GM23248 (cell line): ENCODE measurements at places on chromosomes 12 and 14.

DNA sequence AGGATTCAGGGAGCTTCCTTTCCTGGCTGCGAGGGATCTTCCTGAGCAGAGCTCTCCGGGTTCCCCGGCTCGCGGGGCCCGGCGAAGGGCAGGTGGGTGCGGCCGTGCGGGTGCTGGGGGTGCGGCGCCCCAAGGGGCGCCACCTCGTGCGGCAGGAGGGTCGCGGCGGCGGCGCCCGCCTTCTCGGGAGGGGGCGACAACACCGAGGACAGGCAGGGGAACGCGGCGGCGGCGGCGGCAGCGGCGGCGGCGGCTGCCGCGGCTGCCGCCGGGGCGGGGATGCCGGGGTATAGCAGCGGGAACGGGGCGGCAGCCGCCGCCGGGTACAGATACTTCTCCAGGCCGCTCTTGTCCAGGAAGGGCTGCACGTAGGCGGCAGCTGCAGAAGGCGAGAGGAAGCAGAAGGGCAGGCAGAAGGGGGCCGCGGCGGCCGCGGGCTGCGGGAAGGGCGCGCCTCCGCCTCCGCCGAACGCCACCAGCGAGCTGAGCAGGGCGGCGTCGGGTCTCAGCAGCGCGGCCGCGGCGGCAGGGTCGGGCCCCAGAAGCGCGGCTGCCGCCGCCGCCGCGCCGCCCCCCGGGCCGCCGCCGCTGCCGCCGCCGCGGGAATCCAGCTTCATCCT, 2.7 kb downstream of the BHLHE41 start:
- DNase-seq: peak; percentile 46

GRCh38 chr12:122870867-122871664, 24.9 kb downstream of the VPS37B start:
- peak; percentile 74 for DNase-seq

GRCh38 chr14:76551906-76552305, 176.0 kb downstream of the ESRRB start:
- no peak for DNase-seq

- DNase-seq: peak; percentile 57
Measured at GRCh38 chr14:31106768-31107167, 80.6 kb upstream of the STRN3 start.

GRCh38 chr14:38047195-38047902, 160.4 kb upstream of the SSTR1 start:
- DNase-seq: no peak

DNA sequence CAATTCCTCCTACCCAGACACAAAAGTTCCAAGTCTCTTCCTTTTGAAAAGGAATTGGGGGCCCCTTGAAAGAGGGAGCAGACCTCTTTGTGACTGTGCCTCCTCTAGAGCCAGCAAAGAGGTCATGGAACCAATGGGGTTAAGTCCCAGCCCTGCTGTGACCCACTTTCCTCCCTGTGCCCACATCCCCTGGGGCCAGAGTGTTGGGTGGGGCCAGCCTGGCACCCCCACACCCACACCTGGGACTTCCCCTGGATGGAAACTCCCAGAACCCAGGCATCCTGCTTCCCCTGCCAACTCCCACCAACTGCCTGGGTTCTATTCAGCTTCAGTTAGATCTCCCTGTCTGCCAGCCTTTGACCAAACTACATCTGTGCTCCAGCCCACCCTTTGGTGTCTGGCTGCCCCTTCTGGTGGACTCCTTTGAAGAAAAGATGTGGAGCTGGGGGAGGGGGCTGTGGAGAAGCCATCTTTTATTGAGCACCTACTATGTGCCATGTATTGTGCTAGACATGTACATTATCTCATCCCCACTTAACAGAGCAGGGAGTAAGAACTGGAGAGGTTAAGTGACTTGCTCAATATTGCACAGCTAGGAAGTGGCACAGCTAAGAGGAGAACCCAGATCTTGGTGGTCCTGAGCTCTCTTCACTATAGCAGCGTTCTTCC, 4.6 kb upstream of the RARG start:
- no peak for DNase-seq

- DNase-seq: peak; percentile 44
Measured at GRCh38 chr14:61706096-61706690, 10.9 kb downstream of the HIF1A start.

DNA sequence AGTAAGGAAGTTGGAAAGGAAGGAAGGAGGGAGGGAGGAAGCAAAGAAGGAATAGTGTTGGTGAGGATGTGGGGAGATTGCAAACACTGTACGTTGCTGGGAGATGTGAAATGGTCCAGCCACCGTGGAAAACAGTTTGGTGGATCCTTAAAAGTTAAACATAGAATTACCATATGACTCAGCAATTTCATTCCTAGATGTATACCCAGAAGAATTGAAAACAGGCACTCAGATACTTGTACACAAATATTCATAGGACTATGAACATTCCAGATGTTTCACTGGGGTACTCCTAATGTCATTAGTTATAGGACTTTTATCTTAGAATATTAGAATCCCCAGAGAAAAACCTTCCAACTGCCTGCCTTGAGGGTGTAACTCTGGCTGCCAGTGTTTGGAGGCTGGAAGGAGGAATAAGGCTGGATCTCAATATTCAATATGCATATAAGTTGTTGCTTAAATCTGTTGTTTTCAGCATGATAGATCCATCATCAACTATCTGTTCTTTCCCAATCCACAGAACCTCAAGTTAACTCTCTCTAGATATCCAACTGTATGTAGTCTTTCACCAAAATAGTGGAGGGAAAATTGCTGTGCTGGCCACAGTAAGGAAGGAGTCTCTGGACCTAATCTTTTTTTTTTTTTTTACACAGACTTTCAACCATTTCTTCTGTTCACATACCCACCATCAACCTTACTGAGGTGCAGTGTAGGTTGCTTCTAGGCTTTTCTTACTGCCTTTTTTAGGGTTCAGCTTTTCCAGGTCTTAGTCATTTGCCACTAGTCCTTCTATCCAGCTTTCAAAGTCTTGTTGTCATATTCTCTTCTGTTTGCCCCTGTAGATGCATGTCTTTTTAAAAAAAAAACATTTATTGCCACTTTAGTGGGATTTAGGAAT, 94.5 kb downstream of the DNAI7 start:
- no peak for DNase-seq

DNA sequence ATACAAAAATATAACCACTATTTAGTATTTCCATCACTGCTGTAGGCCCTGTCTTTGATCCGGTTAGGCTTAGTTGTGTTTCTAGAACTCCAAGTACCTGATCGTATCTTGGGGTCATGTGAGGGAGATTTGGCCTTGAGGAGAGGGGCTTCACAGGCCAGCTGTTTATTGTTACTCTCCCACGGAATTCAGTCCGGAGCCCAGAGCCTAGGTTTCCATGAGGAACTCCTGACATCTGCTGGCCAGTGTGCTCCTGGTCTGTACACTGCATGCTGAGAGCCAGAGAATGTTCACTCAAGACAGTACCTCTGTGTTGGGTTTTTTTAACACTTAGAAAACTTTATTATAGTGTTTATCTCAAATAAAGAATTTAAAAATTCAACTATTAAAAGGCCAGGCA, 341.0 kb upstream of the TMEM132C start:
- DNase-seq: peak; percentile 64

DNA sequence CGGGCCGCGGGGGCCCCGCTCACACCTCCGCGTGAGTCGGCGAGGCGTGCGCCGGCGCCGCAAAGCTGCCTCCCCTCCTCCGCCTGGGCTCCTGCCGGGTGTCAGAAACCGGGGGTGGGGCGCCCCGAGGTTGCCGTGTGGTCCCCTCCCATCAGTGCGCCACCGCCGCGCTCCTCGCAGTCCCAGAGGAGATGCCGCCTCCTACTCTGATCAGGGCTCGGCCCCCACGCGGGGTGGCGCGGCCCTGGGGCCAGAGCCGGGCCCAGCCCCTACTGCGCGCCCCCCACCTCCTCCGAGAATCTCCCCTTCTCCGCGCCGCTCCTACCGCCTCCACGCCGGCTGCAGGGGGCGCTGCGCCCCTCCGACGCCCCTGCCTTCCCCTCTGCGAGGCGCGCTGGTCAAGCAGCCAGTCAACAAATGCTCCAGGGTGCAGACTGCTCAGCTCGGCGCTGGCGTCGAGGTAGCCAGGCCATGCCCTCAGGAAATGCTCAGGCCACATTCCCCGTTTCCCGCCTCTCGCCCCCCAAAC, 467 bp upstream of the JAG2 start:
- peak; percentile 34 for DNase-seq

- DNase-seq: no peak
Measured at GRCh38 chr12:54364413-54364812, at the start of gene GPR84. Gene GPR84 (minus strand): TSS chr12:54364486. CDS start chr12:54363851, 635 bp downstream.

DNA sequence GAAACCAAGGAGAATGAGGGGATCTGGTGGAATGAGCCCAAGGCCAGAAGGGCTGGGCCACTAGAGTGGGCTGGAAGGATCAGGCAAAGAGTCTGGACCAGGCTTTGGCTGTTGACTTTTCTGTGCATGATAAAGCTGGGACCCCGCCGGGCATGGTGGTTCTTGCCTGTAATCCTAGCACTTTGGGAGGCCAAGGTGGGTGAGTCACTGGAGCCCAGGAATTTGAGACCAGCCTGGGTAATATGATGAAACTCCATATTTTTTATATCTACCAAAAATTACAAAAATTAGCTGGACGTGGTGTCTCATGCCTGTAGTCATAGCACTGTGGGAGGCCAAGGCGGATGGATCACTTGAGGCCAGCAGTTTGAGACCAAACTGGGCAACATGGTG, 393 bp upstream of the KLHL33 start:
- DNase-seq: peak; percentile 77

- DNase-seq: peak; percentile 10
Measured at GRCh38 chr12:124240493-124240892, 54.4 kb upstream of the RFLNA start.

- peak; percentile 14 for DNase-seq
Measured at GRCh38 chr12:80419644-80420043, 24.4 kb upstream of the PTPRQ start.

GRCh38 chr14:81193924-81194633, 26.7 kb downstream of the GTF2A1 start:
- DNase-seq: no peak

DNA sequence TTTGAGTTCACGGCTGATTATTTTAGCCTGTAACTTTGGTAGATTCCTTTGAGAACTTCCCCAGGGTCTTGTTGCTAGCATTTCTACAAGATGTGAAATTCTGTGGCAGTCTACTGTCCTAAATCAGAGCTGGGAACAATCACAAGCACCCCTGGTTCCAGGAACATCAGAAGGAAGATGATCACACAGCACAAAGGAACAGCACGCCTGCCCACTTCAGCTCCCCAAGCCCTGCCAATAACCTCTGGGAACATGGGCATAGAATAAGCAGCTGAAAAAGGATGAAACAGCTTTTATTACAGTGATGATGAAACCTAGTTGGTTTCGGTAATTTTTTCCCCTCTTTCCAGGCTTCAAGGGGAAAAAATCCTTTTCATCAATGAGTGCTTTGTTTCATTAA, 12.3 kb downstream of the GPR19 start:
- DNase-seq: no peak
